ENCODE measurements at places on chromosomes 13 and 19.

GRCh38 chr13:49348751-49349150 lies 95.1 kb downstream of the CAB39L start:
- DNase-seq, result no peak

GRCh38 chr13:92805766-92806165 lies 420.8 kb upstream of the GPC6 start:
- no peak for DNase-seq

GRCh38 chr13:23518231-23518630 lies 52.0 kb upstream of the TNFRSF19 start:
- DNase-seq, result no peak

DNA sequence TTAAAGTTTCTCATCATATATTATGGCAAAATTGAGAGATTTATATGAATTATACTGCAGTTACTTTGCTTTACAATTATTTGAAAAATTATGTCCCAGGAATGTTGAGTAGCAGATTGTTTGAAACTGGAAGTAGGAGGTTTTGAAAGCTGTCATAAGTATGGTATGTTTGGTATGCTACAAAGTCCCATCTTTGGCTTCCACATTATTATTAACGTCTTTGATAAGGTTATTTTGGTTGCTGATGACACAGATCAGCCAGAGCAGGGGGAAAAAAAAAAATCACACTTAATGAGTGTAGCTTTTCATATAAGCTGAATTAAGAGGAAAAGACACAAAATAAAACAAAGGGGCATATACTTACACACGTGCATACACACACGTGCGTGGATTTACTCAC lies 130.1 kb downstream of the SLITRK1 start:
- no peak for DNase-seq

DNA sequence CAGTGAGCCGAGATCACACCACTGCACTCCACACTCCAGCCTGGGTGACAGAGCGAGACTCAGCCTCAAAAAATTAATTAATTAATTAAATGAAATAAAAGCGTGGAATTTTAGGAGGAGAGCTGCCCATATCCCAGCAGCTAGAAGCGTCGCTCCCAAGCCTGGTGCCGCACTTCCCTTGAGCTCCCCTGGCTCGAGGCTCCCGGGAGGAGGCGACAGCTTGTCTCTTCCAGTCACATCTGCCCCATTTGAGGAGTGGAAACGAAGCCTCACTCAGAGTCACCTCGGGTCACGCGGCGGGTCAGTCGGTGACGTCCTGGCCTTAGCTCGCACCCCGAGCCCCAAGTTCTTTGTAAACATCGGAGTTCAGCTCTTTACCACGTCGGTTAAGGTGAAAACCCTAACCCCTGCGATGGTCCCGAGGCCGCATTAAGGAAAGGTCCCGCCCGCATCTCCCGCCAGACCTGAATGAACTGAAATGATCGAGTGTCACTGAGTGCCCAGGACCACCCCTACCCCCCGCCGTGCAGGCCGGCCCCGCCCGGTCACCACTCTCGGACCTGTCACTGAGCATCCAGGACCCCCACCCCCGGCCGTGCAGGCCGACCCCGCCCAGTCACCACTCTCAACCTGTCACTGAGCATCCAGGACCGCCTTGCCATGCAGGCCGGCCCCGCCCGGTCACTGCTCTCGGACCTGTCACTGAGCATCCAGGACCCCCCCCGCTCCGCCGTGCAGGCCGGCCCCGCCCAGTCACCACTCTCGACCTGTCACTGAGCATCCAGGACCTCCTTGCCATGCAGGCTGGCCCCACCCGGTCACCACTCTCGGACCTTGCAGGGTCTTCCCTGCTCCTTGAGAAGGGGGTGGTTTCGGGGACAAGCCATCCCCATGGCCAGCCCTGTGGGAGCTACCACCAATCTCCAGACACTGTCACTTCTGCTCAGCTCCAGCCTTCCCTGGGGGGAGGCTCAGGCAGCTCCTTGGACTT lies 176.9 kb downstream of the KDM4B start:
- no peak for DNase-seq

DNA sequence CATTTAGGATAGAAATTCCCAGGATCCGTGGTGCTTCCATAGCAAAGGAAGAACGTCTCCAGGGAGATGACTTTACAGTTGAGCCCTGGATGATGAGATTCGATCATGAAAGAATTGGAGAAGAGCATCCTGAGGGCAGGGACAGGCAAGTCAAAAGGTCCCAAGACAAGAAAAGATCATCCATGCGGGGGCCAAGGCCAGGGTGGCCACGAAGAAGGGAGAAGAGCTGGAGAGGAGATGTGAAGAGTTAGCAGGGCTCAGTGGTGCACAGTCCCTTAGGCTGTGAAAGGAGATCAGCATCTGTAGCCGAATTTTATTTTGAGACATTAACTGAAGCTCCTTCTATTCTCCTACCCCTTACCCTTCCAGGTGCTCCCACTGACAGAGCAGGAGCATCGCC lies 28.9 kb downstream of the OR10H4 start:
- no peak for DNase-seq

- DNase-seq, result no peak
These were observed 166.5 kb upstream of the ZNF507 start for GRCh38 chr19:32178956-32179355.

DNA sequence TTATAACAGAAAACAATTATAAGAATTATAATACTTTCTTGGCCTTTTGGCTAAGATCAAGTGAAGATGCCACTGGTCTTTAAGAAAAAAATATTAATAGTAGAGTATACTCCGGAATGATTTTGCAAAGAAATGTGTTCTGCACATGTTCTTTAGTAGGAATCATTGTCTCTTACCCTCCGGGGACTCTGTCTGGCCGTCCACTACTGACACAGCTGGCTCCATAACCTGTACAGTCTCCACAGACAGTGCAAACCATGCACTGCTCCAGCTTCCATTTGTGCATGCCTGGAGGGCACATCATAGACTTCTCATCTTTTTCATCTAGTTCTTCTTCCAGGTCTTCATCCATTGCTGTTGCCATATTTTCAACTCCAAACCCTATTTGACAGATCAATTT lies 75.9 kb downstream of the MYCBP2 start:
- no peak for DNase-seq

DNA sequence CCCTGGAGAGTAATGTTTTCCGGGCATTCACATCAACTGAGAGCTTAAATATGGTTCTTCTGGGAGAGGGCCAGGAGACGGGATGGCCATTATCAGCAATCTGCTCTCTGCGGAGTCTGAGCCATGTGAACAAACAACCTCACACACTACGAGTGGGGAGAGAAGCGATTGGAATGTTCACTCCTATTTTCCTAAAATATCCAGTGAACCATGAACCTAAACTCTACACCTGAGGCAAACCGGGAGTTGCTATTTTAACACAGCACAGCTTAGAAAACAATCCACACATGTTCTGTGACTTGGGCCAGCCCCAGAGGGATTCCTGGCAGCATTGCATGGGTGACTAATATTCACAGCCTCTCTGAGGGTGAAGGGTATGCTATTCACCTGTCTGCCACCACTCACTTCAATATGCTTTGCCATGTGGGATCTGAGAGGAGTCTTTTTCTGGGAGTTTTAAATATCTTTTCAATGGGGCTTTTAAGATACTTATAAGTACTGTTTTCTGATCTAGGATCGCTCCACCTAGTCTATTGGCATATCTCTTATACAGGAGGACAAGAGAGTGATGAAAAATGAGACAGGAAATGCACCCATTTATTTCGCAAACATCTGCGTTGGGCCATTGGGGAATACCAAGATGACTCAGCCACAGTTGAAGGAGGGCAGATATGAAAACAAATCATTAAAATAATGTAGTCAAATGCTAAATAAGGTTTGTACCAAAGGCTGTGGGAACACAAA lies 72.6 kb upstream of the SERP2 start:
- peak; percentile 65 for DNase-seq

DNA sequence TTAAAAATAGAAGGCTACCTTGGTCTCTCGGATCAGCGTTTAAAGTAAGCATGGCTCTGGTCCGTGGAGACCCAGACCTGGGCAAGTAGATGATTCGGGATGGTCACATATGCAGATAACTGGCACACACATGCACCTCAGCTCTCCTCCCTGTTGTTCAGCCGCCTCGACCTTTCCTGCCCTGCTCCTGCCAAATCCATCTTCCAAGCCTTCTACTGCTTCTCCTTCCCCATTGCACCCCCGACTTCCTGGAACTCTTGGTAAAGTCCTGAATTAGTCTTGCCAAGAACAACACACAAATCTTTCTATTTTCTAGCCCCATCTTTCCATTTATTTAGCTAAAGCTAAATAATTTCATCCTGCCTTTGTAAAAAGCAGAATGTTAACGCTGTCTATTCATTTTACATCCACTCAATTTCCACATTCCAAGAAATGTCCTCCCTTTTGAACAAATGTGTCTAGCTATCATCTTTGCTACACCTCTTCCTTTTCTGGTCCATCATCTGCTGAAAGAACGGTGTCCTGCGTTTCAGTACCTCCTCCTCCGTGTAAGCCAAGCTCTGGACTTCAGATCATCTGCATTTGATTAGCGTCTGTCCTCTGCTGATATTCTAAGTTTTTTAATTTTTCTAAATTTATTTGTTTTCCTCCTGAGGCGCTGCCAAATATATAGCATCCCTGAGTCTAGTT lies 92.5 kb downstream of the ZIC5 start:
- no peak for DNase-seq

GRCh38 chr19:47024502-47024901 lies 4.9 kb downstream of the NPAS1 start:
- no peak for DNase-seq

DNA sequence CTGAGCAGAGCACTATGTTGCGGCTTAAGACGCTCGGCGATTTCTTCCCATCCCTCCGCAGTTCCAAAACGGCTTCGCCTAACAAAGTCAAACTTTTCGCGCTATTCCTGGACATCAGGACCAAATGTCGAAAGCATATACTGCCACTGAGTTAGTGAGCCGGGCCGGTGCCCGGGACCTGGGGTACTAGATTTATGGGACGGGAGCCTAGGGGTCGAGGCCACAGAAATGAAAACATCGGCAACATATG lies 699 bp downstream of the RCBTB2 start:
- no peak for DNase-seq

GRCh38 chr19:2320049-2320448 lies 8.3 kb downstream of the LSM7 start:
- no peak for DNase-seq

- peak; percentile 90 for DNase-seq
These were observed at the start of gene LMTK3 for GRCh38 chr19:48511800-48512503. Gene LMTK3 (minus strand): TSS chr19:48511835. CDS start chr19:48511576, 259 bp downstream.

DNA sequence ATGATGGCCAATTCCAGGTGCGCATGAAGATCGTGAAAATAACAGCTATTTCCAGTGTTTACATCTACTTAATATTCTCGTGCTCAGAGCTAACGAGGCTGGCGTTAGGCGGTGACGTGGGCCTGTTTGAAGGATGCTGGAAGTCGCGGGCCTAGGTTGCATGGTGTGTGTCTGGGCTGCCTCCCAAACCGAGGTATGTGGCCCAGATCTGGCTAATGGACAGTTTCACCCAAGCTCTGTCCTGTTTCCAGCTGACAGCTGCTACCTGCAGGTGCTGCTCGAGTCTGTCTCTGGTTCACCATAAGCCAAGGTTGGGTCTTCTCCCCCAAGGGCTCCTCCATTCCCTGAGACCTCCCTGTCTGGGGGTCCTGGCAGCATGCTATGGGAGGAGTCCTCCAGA lies 40.5 kb upstream of the KCTD15 start:
- DNase-seq, result no peak

- no peak for DNase-seq
These were observed 95.6 kb downstream of the FAM216B start for GRCh38 chr13:42876887-42877545.

Measured in activated effector memory CD4-positive, alpha-beta T cell treated with anti-CD3 and anti-CD28 coated beads, Interleukin-2, amount 50 U/mL, for 16 hours (primary cell).